ENCODE measurements at places on chromosomes 7 and 10.
A peak's percentile ranks its signal among the peaks of the same experiment; 100 is the strongest.

DNA sequence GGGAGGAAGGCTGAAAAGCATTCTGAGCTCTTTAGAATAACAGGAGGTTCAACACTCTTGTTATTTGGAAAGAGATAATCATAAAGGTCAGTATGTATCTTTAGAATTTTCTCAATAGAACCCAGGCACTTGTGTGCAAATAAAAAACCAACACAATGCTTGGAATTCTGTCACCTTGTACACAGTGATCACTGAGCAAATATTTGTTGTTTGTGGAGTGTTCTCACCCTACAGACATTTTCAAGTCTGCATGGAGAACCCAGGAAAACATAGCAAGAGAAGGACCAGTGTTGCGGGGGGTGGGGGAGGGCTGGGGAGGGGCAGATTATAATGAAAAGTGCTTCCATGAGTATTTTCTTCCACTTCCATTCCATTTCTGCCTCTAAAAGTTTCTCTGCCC lies 87.4 kb downstream of the FAM107B start:
- no peak for DNase-seq

GRCh38 chr10:7397049-7398035 lies 13.5 kb downstream of the SFMBT2 start:
- no peak for DNase-seq

DNA sequence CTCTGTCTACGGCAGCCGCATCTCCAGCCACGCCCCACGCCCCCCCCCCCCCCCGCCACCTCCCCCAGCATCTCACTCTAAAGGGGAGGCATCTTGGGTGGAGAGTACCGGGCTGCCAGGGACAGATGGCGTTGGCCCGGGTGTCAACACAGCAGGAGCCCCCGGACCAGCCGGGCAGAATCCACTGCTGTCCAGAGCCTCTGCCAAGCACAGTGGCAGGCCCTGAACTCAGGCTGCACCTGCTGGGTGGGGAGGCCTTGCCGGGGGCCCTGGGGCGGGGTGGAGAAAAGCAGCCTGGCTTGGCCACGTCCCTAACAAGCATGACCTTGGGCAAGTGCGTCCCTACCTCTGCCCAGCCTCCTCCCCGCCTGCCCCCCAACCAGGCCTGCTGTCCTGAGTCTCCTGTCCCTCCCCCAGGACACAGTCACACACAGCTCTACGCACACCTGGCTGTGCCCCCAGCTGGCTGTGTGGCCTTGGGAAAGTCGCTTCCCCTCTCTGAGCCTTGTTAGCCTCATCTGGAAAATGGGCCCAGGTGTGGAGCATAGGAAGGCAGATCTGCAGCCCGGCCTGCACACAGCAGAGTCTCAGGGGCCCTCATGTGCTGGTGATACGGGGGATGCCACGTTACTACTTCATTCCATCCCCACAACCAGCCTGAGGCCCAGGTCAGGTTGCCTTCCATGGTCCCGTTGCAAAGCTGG lies 45.2 kb downstream of the MICALL2 start:
- DNase-seq: no peak

GRCh38 chr10:133324198-133324792 lies 12.4 kb downstream of the CALY start:
- no peak for DNase-seq

DNA sequence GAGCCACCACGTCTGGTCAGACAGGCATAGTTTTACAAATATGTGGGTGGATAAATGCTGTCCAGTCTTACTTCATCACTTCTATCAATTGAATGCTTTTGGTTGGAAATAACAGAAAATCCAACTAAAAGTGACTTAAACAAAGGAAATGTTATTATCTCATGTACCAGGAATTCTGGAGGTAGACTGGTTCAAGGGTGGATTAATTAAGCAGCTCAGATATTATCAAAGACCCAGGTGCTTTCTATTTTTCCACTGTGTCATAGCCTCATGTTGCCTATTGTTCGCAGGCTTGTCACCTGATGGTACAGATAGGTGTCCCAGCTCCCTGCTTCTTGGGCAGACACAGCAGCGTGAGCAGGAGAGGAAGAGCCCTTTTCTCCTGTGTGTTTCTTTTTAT lies 156.1 kb upstream of the CTBP2 start:
- no peak for DNase-seq

GRCh38 chr7:25512061-25512687 lies 283.9 kb upstream of the NPVF start:
- no peak for DNase-seq

DNA sequence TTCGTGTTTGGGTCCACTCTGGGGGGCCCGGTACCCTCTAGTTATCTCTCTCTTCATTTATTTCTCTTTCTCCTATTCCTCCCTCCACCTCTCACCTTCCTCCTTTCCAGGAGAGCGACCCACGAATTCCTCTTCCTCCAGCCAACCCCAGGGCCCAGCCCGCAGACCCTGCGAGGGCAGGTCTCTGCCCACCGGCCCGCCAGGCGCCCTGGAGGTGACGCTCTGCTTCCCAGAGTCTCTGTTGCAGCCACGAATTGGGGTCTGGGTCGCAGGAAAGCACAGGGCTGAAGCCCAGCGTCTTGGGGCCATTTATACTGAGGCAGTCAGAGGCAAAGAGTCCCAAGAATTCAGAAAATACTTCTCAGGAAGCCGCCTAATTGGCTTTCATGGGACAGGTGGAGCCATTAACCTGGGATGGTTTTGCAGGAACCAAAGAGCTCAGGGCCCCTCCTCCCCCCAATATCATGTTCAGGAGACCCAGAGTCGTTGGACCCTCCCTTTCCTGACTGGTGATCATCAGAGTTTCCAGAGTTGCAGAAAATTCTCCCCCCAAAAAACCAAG lies 2.7 kb upstream of the EN2 start:
- no peak for DNase-seq

DNA sequence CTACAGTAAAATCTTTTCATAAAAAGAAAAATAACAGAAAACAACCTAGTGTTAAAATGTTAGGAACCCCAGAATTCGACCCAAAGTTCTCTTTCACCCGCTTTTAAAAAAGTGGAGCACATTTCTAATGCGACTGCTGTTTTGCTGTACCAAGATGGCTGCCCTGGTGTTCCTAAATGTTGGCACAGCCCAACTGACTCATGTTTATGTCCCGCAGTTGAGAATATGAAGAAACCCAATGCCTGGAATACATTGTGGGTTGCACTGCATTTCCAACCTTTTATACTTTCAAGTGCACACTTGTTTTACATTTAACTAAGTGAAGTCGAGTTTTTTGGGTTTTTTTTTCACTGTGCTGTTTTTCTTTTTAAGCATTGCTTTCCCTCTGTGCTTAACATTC lies 944 bp downstream of the STEAP1B start:
- DNase-seq: no peak

GRCh38 chr10:4755286-4755989 lies 70.6 kb upstream of the AKR1E2 start:
- no peak for DNase-seq

- peak; percentile 40 for DNase-seq
Measured at GRCh38 chr10:35127289-35127891, 744 bp downstream of the CREM start.

GRCh38 chr10:30862486-30862885 lies 169.2 kb downstream of the ZNF438 start:
- DNase-seq: no peak

DNA sequence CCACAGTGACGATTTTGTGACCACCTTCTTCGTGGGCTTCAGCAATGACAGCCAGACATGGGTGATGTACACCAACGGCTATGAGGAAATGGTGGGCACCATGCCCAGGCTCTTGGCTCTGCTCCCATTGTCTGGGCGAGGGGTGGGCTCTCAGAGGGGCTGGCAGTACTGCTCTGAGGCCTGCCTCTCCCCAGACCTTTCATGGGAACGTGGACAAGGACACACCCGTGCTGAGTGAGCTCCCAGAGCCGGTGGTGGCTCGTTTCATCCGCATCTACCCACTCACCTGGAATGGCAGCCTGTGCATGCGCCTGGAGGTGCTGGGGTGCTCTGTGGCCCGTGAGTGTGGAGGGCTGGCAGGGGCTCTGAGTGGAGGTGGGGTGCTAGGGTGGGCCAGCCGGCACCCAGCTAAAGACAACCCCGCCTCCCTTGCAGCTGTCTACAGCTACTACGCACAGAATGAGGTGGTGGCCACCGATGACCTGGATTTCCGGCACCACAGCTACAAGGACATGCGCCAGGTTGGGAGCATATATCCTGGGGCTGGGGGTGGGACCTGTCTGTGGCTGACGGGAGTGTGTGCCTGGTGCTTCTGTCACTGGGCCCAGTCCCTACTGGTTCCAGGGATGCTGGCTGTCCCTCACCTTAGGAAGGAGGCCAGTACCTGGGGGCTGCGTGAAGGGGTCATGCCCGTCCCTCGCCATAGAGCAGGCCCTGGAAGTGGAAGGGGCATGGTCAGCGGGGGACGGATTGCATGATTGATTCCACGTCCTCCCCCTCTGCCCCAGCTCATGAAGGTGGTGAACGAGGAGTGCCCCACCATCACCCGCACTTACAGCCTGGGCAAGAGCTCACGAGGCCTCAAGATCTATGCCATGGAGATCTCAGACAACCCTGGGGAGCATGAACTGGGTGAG lies 6.8 kb downstream of the AEBP1 start:
- DNase-seq: no peak

DNA sequence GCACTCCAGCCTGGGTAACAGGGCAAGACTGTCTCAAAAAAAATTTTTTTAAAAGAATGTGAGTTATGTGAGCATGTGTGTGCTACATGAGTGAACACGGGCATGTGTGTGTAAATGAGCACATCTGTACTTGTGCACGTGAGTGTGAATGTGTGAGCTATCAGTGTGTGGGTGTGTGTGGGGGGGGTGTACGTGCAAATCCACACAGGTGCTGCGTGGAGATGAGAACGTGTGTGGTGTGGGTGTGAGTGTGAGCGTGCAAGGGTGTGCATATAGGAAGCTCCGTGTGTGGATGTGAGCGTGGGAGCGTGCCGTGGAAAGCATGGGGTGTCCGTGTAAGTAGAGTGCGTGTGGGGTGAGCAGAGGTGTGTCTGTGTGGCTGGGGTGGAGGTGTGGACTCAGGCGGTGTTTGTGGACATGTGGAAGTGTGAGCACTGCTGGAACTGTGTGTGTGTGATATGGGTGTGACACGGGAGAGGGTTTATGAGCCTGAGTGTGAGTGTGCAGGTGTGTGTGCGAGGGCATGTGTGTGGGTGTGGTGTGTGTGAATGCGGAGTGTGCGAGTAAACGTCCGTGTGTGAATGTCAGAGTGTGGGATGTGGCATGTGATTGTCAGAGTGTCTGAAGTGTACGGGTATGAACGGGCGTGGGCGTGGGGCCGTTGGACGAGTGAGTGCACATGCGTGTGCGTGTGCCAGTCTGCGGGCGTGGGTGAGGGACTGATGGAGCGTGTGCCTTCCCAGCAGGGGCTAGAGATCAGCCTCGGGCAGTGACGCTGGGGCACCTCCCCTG lies 45.9 kb upstream of the TNRC18 start:
- no peak for DNase-seq

DNA sequence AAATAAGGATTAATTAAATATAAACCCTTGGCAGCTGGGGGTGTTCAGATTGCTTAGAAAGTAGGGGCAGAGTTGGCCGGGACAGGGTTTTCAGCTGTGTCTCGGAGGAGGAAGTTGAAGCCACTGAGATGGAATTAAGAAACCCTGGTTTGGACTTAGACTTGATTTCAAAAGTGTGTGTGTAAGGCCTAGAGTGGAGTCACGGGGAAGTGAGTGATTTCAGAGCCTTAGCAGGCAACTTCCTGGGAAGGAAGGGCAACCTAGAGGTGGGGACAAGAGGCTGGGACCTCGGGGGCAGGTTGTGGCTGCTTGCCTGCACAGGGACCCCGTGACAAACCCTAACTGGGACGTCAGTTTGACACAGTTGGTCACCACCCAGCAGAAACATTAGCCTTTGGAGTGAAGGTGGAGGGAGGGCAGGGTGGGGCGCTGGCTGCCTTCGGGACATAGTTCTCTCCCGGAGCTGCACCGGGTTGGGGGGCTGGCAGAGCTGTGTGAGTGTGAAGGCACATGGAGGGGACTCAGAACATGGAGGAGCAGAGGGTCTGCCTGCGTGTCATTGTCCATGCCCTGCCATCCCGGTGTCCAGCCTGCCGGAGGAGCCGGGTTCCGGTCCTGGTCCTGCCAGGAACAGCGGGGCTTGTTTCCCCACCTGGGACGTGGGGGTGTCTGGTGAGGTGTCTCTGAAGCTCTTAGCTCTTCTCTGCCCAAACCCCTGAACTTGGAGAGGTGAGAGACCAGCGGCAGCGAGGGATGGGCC lies 1.8 kb downstream of the BRI3 start:
- no peak for DNase-seq

DNA sequence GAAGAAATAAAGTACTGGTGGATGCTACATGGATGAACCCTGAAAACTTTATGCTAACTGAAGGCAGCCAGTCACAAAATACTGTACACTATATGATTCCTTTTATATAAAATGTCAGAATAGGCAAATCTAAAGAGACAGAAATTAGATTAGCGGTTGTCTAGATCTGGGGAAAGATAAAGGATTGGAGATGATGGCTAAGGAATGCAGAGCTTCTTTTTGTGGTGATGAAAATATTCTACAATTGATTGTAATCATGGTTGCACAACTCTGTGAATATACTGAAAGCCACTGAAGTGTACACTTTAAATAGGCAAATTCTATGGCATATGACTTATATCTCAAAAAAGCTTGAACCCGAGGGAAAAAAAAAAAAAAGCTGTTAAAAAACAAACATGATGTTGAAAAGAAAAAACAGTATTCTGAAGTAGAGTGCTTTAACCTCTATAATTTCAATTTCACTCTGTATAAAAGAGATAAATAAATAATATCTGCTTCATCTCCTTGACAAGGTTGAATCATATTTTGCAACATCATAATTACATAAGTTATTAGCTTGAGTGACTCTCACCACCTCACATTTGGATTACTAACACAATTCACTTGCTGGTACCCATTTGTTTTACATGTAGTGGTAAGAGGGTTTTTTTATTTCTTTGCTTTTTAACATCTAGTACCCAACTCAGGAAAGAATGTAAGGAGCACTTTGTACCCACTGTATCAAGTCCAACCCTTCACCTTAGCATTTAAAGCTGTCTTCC lies 2.8 kb upstream of the GNAI1 start:
- no peak for DNase-seq

DNA sequence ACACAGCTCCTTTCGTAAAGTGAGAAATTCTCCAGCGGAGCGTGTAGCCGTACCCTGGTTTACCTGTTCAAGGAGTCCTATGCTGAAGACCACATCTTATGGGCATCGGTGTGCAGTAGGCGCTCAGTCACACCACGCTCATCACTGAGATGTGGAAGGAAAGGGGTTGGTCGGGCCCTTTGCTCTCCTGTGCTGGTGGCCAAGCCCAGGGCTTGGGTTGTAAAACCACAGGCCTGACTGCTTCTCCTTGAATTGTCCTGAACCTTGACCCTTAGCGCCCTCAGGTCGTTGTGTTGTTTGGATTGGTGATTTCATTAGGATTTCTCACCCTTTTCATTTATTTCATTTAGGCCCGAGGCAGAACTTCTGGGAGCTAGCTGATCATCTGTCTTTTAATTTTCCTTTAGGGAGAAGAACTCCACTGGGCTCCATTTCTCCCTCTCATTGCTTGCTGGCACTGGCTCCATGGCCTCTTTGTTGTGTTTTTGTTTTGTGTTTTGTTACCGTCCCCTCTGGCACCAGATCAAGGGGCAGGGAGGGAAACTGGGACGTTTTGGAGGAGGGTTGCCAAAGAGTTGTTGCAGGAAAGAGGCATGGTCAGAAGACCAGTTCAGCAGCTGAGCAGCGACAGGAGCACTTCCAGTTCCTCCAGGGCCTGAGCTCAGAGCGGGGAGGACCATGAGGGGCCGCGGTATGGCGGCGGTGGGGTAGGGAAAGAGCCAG lies 511.4 kb upstream of the GALNT17 start:
- DNase-seq: no peak
